ENCODE measurements at places on chromosomes 16 and 17.

- DNase-seq: no peak
Measured at GRCh38 chr17:63954402-63955063, 18.2 kb downstream of the SCN4A start.

GRCh38 chr16:2820836-2821486, 3.9 kb downstream of the PRSS21 start:
- DNase-seq: no peak

DNA sequence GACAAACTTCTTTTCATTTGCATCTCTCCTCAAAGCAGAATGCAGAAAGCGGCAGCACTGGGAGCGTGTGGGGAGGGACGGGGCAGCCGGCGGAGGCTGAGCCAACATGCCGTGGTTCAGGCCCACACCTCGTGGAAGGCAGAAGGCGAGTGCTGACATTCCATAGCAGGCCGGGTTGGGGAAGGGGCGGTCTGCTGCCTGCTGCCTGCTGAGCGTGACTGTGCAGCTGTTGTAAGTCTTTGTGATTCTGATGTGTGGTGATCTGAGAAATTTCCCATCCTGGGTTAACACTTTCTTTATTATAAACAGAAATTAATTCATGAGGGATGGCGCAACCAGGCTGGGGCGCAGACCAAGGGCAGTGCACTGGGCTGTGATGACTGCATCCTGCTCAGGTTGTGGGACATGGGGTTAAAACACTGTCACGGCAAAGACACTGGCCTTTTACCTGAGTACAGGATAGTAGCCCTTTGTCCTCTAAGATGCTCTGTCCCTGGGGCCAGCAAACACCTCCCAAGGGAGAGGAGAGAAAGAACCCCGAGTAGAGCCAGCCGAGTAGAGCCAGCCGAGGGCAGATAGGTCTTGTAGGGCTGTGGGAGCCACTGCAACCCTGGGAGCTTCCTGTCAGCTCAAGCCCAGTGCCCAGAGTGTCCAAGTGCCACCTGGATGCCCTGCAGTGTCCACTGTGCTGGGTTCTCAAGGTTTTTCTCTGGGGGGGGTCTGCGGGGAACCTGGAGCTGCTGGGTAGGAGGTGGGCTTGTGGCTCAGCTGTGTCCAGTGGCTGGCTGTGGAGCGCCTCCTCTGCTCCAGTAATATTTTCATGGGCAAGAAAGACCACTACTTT, 8.8 kb upstream of the DNASE1 start:
- DNase-seq: peak; percentile 57

GRCh38 chr17:61161615-61162134, 238.0 kb upstream of the TBX2 start:
- no peak for DNase-seq

DNA sequence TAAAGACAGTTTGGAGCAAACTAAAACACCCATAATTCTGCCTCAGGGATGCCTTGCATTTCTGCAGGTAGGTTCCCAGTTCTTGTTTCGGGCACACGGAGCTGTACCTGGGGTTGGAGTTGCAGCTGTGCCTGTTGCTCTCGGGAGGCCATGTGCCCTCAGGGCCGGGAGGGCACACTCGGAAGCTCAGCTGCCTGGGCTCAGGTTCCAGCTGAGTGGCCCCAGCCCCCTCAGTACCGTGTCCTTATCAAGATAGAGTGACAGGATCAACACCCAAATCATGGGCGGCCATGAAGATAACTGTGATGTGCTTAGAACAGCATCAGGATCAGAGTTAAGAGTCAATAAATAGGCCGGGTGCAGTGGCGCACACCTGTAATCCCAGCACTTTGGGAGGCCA, 107.9 kb downstream of the SNX29 start:
- DNase-seq: no peak

DNA sequence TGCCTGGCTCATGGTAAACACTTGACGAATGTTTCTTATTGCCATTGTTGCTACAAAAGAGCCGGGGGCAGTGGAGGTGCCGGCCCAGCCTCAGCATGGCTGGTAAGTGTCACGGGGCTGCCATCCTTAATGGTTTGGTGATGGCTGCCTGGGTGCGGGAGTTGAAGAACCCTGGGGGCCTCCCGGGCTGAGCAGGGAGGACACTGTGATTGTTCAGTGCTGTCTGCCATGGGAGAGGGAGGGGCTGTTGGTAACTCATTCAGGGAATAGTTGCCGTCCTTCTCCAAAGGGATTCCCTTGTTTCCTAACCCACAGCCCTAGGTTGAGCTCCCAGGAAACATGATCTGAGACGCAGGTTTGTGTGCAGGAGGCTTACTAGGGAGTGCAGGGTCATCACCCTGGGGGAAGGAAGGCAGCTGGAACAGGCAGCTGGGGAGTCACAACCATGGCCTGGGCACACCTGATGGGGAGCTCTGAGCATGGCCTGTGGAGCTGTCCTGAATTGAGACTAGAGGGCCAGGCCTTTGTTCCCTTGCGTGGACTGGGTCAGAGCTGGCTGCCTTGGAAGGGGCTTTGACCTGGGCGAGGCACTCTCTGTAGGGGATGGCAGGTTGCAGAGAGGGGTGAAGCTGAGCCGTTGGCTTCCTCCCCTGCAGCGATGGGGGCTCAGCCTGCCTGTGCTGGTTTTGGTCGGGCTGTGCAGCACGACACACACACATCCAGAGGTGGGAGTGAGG, 85.7 kb downstream of the PLCG2 start:
- no peak for DNase-seq

DNA sequence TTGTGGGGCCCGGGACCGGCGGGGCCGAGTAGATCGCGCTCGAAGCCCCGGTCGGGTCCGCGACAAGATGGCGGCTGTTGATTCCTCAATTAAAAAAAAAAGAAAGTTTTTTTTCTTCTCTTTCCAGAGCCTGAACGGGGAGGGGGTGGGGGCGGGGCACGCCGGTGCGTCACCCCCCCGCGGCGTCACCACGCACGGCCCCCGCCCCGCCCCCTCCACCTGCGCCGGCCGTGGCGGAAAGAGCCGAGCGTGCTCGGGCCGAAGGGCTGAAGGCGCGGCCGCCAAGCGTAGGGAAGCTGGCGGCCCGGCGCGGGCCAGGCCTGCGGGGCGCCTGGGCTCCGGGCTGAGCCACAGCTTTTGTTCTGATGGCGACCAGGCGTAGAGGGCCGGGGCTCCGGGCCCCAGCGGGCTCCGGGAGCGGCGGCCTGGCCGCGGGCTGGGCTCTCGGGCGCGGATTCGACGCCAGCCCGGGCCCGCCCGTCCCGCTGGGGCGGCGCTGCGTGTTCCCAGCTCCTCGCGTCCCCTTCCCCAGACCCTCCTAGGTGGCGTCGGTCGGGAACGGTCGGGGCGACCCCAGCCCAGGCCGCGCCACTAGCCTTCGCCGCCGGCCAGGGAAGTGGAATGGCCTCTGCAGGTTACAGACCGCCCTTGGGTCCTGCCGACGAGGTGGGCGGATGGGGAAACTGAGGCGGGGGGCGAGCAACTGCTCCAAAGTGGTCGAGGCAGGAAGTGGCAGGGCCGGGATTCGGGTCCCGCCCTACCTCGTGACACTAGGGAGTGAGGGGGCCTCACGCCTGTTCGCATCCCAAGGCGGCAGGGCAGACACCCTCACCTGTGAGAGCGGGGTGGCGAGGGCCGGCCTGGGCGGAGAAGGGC, at the start of gene CREBBP:
TSS of gene CREBBP (minus strand) at position 91 of the 876 bp plus-strand sequence. CDS start 797 bp downstream, outside the sequence.
- peak; percentile 91 for DNase-seq

DNA sequence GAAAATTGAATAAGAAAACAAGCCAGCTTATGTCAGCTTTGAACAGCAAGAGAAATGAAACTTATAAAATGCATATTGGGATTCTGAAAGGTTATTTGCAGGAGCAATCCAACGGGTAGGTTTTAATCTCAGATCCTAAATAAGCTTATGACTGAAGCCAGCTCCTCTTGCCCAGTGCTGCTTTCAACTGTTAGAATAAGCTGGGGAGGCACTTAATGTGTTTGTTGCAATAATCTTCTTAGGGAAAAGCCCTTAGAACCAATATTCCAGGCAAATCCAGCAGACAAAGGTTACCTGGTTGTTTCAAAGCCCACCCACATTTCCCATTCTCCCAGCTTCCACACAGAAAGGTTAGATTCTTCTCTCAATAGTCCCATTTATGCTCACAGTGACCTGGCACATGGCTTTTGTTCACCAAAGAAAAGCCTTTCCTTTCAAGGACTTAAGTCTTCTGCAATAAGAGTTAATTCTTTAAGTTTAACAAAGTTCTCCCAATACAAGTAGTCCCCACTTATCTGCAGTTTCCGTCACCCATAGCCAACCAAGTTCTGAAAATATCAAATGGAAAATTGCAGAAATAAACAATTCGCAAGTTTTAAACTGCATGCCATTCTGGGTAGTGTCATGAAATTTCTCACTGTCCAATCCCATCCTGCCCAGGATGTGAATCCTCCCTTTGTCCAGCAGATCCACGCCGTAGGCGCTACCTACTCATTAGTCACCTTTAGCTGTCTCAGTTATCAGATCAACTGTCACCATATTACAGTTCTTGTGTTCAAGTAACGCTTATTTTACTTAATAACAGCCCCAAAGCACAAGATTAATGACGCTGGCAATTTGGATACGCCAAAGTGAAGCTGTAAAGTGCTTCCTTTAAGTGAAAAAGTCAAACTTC, 5.9 kb downstream of the TEX2 start:
- DNase-seq: no peak

- no peak for DNase-seq
Measured at GRCh38 chr17:77440560-77440981, 299.8 kb downstream of the SEC14L1 start.

GRCh38 chr16:13012601-13013000, 111.2 kb downstream of the SHISA9 start:
- DNase-seq: no peak

- no peak for DNase-seq
Measured at GRCh38 chr17:8662973-8663372, 32.4 kb upstream of the MYH10 start.

GRCh38 chr17:7552621-7553051, 3.8 kb downstream of the TNFSF12 start:
- DNase-seq: no peak

DNA sequence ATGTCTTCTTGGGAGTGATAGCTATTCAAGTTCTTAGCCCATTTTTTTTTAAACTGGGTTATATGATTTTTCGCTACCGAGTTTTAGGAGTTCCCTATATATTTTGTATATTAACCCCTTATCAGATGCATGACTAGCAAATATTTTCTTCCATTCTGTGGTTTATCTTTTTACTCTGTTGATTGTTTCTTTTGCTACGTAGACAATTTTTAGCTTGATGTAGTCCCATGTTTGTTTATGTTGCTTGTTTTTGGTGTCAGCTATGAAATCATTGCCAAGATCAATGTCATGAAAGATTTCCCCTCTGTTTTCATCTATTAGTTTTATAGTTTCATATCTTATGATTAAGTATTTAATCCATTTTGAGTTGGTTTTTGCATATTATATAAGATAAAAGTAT, 480.5 kb downstream of the CDH11 start:
- no peak for DNase-seq

GRCh38 chr17:37176723-37177122, 199.1 kb upstream of the C17orf78 start:
- DNase-seq: peak; percentile 17

DNA sequence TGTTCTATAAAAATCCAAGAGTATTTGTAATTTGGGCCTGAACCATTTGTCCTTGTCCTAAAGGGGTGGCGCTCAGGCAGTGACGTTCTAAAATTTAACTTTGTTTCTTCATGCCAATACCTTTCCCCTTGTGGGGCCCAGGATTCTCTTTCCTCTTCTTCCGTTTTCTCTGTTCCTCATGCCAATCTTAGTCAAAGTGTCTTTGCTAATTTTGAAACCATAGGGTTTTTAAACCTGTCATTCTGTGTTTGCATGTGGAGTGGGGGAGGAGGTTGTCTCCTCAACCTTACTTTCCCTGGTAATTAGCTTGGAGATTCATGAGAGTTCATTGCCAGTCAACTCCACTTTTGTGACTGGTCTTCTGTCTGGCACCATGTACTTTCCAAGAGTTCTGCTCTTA, 337.1 kb downstream of the MAF start:
- DNase-seq: no peak

GRCh38 chr17:50203086-50203485, 1.7 kb upstream of the COL1A1 start:
- DNase-seq: peak; percentile 90

GRCh38 chr17:75814900-75815373, 29.3 kb downstream of the UNC13D start:
- peak; percentile 59 for DNase-seq

DNA sequence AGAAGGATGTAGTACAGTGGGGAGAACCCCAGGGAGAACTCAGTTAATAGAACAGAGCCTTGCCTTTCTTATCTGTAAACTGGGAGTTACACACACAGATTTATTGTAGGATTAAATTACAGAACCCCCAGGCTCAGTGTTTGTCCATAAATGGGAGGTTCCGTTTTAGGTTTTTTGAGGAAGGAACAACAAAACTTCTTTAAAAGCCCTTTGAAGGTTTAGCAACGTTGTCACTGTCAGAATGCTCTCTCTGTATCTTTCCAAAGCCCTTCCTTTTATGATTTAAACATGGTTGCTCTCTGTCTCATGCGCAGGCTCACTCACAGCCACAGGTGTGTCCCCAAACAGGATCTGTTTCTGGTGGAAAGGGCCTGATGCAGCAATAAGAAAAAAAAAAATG, 9.4 kb upstream of the GNA13 start:
- no peak for DNase-seq

DNA sequence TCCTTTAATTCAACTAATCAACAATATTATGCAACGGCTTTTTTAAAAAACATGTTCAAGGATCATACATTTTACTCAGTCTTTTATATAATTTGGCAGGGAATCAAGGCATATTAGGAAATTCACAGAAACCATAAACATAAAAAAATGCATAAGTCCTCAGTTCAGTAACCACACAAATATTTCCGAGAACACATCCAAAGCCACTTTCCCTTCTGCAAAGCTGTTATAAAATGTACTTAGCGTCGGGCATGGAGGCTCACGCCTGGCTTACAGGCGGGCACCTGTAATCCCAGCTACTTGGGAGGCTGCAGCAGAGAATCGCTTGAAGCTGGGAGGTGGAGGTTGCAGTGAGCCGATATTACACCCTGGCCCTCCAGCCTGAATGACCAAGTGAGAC, 9.7 kb upstream of the ZC3H7A start:
- peak; percentile 81 for DNase-seq

- DNase-seq: peak; percentile 57
Measured at GRCh38 chr17:39235555-39236449, 10.1 kb upstream of the STAC2 start.

DNA sequence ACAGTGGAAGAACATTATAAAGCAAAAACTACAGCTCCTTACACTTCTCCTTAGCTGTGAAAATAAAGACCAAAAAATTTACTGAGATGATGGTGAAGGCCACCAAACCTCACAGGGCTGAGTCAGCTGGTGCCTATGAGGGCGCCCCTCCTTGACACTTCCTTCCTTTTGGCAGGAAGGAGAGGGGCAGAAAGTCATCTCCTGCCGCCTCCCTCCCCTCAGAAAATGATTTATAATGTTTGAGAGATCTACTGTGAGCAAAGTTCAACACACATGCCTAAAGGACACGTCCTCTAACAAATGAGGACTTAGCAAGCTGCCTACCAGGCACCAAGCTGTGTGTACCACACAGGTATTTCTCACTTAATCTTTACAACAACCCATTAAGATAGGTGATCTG, 245.7 kb downstream of the PRKCA start:
- peak; percentile 70 for DNase-seq

DNA sequence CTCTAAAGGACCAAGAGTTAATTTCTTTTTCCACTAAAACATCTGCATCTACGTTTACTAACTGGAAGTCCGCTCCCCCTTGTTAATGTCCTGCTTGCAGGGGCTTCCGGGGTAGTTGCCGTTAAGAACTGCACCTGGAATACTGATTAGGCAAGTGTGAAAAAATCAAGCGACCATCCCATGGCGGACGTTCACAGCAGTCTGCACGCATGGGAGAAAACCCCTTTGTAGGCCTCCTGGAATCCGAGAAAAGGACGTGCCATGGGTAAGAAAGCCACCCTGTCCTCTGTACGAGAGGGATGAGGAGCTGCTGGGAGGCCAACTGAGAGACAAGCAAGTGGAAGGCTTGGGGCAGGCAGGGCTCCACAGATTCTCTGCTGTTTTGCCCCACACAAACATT, 14.9 kb downstream of the SNN start:
- DNase-seq: no peak
